NCI-H774 (cell line): ENCODE measurements at places on chromosomes 6 and 20.

DNA sequence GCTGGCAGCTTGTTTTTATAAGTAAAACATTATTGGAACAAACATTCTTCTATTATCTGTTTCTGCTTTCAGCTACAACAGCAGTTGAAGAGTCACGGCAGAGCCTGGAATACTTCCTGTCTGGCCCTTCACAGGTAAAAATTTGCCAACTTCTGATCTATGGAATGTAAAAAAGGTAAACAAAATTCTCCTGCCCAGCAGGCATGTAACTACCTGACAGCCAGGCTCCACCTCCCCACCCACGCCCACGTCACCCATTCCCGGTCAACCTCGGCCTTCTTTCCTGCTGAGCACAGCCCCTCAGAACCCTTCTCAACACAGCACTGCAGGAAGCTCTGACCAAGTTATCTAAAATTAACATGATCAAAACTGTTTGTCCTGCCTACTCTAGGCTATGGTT, 166.0 kb downstream of the DLL1 start:
- DNase-seq, result no peak

- DNase-seq, result no peak
Observed at GRCh38 chr20:12970372-12970821, 38.4 kb upstream of the SPTLC3 start.

- DNase-seq, result no peak
Observed at GRCh38 chr6:38215651-38216311, 396.3 kb downstream of the ZFAND3 start.

GRCh38 chr20:46021361-46022359, 7.4 kb upstream of the SLC12A5 start:
- DNase-seq, result peak; percentile 77
